ENCODE measurements at places on chromosomes 5 and 9. TPM values are rescaled to one million over a fixed set of nuclear protein-coding genes. Genes with fewer than 3 reads are reported as not detected.

DNA sequence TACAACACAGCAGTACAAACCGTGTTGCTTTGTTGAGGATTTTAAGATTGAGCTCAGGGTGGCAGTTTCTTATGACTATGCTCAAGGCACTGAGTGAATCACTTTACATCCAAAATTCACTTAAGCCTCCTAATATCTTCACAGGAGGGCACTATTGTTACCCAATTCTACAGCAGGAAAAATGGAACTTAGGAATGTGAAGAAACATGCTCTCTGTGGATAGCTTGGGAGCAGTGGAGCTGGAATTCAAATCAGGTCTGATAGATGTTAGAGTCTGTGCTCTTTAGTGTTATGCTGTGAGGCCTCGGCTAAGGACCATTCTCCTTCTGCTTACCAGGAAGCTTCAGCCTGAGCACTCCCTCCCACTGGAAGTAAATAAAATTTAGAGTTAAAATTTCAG, 18.7 kb upstream of the HMHB1 start:
- H3K4me3 ChIP-seq, result no peak overlapping the region
- H3K36me3 ChIP-seq, result no peaks in the 10 kb centered on the region
- no peak overlapping the region for H3K27ac ChIP-seq
- no peaks in the 10 kb centered on the region for H3K4me1 ChIP-seq
- no peaks in the 10 kb centered on the region for H3K27me3 ChIP-seq

DNA sequence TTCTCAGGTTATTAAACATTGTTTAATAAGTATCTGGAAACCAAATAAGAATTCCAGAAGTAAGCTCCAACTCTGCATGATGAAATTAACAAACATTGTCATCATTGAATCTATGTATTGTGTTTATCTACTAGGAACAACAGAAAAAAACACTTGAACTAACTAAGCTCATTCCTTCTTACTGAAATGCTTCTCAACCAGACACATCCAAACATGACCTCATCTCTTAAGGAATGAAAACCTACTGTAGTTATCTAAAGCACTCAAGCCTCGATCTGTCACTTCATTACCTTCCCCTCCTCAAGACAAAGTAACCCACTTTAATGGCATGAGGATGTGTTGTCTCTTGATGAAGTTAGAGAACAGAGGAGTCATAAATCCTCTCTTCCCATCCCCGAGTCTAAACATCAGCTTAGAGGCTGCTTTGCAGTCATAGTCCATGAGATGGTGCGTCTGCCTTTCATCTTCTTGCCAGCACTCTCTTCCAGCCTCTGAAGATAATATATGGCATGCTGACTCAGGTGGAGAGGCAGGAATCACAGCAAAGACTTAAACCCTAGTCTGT, 86.5 kb downstream of the CEMIP2 start:
- H3K4me3 ChIP-seq, result no peak overlapping the region
- H3K36me3 ChIP-seq, result peaks cover 31% of the 10 kb centered on the region
- H3K27me3 ChIP-seq, result no peaks in the 10 kb centered on the region
- H3K4me1 ChIP-seq, result peaks cover 13% of the 10 kb centered on the region
- no peak for DNase-seq

DNA sequence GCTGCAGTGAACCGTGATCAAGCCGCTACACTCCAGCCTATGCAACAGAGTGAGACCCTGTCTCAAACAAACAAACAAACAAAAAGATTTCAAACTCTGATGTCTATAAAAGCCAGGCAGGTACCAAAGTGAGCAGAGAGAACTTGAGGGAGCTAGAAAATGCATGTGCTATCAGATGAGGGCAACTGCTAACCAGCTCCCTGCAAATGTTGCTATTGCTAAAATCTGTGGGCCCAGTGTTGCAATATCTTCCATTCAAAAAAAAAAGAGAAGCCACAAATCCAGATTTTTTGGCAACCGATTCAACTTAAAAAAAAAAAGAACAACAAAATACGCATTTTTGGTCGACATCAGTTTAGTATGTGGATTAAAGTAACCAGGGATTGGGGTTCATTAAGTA, 5.5 kb downstream of the UBE2D2 start:
- DNase-seq, result no peak
- H3K4me1 ChIP-seq, result peaks cover 6% of the 10 kb centered on the region
- no peaks in the 10 kb centered on the region for H3K36me3 ChIP-seq
- no peak overlapping the region for H3K4me3 ChIP-seq

DNA sequence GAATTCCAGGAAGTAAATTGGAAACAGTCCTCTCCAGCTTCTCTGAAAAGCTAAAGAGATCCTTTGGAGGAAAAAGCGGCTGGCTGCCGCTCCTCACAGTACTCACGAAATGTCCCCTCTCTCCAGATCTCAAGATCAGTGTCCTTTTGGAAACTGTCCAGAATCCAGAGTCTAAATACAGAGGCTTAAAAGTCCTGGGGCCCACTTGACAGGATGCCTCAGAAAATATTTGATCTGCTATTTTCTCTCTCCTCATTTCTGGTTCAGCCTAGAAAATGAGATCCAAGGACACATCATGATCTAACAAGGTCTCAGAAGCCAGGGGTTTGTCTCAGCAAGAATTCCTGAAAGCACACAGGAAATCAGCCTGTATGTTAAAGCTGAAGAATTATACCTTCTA, 7.2 kb downstream of the C1QTNF2 start:
- H3K4me1 ChIP-seq, result peaks cover 58% of the 10 kb centered on the region
- H3K27ac ChIP-seq, result peak overlapping the region; percentile 60
- no peak overlapping the region for H3K4me3 ChIP-seq
- no peaks in the 10 kb centered on the region for H3K36me3 ChIP-seq
- H3K27me3 ChIP-seq, result no peaks in the 10 kb centered on the region

- peaks cover 7% of the 10 kb centered on the region for H3K4me1 ChIP-seq
- DNase-seq, result no peak
- H3K27ac ChIP-seq, result no peak overlapping the region
- no peaks in the 10 kb centered on the region for H3K27me3 ChIP-seq
- H3K36me3 ChIP-seq, result no peaks in the 10 kb centered on the region
Observed at GRCh38 chr9:13480693-13481092, 201.2 kb upstream of the MPDZ start.

- H3K4me3 ChIP-seq, result no peak overlapping the region
- H3K27me3 ChIP-seq, result no peaks in the 10 kb centered on the region
- no peaks in the 10 kb centered on the region for H3K36me3 ChIP-seq
- DNase-seq, result no peak
Observed at GRCh38 chr9:71363286-71363961, 242.0 kb upstream of the TRPM3 start.

GRCh38 chr9:80485420-80486250, 913.9 kb downstream of the TLE4 start:
- H3K27ac ChIP-seq, result no peak overlapping the region
- H3K36me3 ChIP-seq, result no peaks in the 10 kb centered on the region
- no peak for DNase-seq
- H3K4me3 ChIP-seq, result no peak overlapping the region
- H3K27me3 ChIP-seq, result no peaks in the 10 kb centered on the region

GRCh38 chr5:59173578-59173977, 590.7 kb downstream of the RAB3C start:
- no peak for DNase-seq
- no peak overlapping the region for H3K27ac ChIP-seq
- peaks cover 5% of the 10 kb centered on the region for H3K4me1 ChIP-seq
- no peak overlapping the region for H3K4me3 ChIP-seq
- no peaks in the 10 kb centered on the region for H3K27me3 ChIP-seq
- no peaks in the 10 kb centered on the region for H3K36me3 ChIP-seq

Gene INSYN2B
- 0.14 TPM for total RNA-seq

Gene PCDHGB7
- total RNA-seq, result 10.2 TPM

Data from heart right ventricle (tissue), 16 donors.